ENCODE measurements at places on chromosomes 16 and 17.

DNA sequence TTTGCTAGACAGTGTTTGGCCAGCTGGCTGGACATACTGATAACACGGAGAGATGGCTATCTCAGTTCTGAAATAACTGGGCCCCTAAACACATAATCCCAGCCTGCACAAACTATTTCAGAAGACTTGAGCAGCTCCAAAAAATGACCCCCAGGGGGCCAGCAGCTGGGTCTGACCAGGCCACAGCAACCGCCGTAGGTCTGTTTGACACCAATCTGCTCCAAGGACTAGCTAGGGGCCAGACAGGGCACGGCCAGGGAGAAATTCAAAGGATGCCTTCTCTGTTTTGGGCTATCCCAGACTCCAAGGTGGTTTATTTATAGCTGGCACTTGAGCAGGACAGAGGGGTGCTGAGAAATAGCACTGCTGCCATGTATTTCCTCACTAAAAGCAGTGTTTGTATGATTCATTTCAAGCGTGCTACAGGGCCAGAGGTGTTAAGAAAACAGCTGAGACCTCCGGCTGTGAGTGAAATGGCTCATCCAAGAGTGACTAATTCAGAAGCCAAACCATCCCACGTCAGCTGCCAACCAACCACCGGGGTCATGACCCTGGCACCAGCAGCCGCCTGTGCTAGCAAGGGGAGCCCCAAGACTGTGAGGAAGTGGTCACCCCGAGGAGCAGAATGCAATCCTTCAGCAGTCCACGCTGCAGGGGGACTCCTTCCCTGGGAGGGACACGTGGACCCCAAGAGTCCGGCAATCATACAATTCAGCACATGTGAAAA is 5.7 kb downstream of the GGA2 start:
- peak; percentile 85 for DNase-seq

- peak; percentile 28 for DNase-seq
Measured at GRCh38 chr16:49441366-49441780, 67.8 kb downstream of the C16orf78 start.

- no peak for DNase-seq
Measured at GRCh38 chr17:73754886-73755400, 110.7 kb upstream of the SDK2 start.

DNA sequence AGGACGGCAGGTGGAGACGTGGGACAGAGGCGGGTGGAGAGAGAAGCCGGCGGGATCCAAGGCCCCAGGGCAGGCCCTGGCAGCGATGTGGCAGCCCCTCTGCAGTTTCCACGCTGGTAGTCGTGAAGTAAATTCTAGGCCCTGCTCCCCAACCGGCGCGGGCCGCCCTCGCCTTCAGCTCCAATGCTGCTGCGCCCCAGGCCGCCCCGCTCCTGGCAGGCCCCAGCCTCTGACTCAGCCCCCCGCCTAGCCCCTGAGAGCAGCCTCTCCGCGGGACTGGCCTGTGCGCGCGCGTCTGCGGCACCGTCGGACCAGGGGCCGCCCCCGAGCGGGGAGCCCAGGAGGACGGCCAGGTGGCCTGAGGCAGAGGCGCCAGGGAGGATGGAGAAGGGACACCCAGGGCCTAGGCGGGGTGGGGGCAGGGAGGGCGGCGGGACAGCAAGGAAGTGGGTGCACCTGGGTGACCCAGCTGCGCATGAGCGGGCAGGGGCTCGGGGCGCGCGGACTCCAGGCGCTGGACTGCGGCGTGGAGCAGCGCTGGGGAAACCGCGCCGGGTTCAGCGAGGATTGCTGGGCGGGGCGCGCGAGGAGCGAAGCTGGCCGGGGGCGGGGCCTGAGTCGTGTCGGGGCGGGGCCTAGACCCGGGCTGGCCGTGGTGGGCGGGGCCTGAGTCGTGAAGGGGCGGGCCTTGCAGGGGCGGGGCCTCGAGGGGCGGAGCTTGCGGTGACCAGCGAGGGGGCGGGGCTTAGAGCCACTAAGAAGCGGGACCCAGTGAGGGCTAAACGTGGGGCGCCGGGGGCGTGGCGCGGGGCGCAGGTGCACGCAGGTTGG is 29.6 kb downstream of the ZNF778 start:
- DNase-seq, result peak; percentile 87

GRCh38 chr17:269616-270514 is 82.7 kb downstream of the RPH3AL start:
- no peak for DNase-seq

DNA sequence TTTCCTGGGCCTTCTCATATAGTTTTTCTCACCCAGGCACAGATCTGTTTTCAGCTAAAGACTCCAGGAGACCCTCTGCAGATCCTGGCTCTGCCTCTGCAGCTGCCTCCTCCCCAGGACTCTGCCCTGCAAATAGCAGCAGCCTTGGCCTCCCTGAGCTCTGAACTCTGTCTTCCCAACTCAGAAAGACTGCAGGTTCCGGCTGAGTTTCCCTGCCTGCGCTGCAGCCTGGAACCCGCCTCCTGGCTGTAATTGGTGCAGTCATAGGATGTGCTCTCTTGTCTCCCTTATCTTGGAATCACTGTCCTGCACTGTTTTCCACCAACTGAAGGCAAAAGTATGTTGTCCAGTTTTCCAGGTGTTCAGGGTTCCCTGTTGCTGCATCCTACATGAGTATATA is 14.3 kb upstream of the DNASE1 start:
- DNase-seq, result no peak

- no peak for DNase-seq
Measured at GRCh38 chr17:3773511-3773910, 27.5 kb downstream of the ITGAE start.

DNA sequence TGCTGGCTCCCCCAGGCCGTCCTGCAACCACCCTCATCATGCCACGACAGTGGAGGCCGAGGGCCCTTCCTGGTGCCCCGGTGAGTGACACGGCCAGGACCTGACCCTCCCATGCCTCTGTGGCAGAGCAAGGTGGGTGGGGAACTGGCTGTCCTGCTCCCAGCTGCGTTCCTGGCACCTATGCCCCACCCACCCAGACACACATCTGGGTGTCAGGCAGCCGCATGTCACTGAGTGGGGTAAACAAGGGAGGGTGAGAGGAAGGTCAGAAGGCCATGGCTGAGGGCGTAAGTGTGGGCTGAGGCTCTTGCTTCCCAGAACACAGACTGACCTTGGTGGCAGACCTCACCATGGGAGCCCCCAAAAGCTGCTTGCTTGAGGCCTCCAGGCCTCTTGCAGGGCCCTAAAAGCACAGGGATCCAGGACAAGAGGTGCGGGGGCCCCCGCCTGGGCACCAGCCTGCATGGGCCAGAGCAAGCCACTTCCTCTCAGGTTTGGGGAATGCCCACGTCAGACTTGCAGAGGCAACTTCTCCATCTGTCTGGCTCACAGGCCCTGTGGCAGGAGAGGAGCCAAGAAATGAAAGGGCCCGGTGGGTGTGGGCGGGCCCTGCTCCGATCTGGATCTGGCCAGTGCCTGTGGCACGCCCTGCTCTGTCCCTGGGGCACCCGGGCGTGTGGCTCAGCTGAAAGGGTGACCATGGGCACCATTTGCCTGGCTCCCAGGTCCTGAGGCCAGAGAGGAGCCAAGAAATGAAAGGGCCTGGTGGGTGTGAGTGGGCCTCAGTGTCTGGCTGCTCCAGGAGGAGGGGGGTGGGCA is 3.9 kb upstream of the CCDC57 start:
- DNase-seq, result no peak

GRCh38 chr17:55162556-55162946 is 102.2 kb upstream of the HLF start:
- DNase-seq, result no peak

DNA sequence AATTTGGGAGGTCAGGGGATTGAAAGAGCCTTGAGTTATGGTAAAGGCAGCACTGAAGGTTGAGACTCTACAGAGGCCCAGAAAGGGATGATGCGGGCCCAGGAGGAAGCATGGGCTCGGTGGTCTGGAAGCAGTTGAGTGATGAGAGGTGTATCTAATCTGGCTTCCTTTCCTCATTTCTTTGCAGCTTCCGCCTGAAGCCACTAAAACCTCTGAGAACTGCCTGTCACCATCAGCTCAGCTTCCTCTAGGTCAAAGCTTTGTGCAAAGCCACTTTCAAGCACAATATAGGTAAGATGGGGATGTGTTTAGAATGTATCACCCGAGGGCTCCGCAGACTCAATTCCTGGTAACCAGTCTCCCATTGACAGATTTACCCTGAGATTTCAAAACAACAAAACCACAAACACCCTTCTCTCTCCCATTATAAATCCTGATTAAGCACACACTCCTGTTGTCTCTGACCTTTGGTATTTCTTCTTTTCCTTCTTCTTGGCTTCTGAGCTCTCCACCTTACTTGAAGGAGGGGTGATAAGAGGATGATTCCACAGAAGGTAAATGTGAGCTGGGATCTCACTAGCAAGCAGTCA is 21.2 kb downstream of the USP43 start:
- DNase-seq, result no peak

- DNase-seq, result no peak
Measured at GRCh38 chr16:50735629-50736122, 6.2 kb upstream of the CYLD start.

DNA sequence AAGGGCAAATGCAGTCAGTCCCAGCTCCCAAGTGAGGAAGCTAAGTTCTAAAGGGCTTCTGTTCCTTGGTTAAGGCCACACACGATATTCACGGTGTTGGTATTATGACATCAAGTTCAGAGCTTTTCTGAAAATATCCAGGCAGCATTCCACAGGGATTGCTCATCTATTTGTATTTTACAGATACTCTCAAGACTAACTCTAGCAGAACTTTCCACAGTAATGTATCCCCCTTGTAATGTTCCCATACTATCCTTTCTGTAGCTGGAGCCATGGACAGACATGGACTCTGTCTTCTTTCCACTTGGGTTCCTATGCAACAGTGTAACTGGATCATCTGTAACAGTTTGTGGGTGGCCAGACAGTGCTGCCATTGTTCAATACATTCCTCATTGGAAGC is 13.5 kb downstream of the SDR42E1 start:
- no peak for DNase-seq

- no peak for DNase-seq
Measured at GRCh38 chr16:30896261-30896888, at the start of gene CTF1. Gene CTF1 (plus strand): TSS chr16:30896614. CDS start chr16:30896644, 30 bp downstream.

DNA sequence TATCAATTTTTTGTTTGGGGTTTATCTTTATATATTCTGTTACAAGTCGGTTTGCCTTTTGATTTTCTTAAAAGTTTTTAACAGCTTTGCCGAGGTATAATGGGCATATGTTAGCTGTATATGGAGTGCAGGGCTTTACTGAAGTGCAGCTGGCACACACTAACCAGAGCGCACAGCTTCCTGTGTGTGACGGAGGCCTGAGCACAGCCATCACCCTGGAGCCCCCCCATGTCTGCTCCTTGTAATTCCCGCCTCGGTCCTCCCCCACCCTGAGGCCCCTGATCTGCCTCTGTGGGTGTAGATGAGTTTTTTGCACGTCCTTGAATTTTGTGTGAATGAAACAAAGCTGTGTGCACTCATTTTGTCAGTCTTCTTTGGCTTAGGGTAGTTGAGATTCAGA is 60.1 kb upstream of the ZNF750 start:
- no peak for DNase-seq

- no peak for DNase-seq
Measured at GRCh38 chr17:7850701-7851437, 4.0 kb upstream of the TMEM88 start.

GRCh38 chr16:70758786-70759185 is 42.2 kb downstream of the VAC14 start:
- DNase-seq, result no peak

GRCh38 chr17:29586676-29587469 is 2.6 kb downstream of the GIT1 start:
- DNase-seq, result no peak

DNA sequence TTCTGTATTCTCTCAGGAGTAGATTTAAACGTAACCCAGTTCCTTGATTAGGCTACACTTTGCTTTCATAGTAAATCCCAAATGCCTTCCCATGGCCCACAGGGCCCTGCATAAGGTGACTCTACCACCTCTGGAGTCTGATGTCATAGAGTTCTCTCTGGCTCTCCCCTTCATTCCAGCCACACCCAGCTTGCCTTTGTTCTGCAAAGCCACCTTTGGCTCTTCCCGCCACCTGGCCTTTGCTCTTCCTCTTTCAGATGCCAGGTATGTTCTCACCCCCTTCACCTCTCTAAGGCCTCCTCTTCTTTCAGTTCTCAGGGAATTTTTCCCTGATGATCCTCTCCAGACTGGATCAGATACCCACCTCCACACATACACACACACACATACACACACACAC is 141.3 kb upstream of the HSBP1 start:
- no peak for DNase-seq

- DNase-seq, result no peak
Measured at GRCh38 chr17:20966870-20967269, 75.9 kb downstream of the USP22 start.

- no peak for DNase-seq
Measured at GRCh38 chr16:15461376-15461775, 27.0 kb downstream of the BMERB1 start.

- no peak for DNase-seq
Measured at GRCh38 chr16:6835941-6836340, 496.7 kb upstream of the RBFOX1 start.

DNA sequence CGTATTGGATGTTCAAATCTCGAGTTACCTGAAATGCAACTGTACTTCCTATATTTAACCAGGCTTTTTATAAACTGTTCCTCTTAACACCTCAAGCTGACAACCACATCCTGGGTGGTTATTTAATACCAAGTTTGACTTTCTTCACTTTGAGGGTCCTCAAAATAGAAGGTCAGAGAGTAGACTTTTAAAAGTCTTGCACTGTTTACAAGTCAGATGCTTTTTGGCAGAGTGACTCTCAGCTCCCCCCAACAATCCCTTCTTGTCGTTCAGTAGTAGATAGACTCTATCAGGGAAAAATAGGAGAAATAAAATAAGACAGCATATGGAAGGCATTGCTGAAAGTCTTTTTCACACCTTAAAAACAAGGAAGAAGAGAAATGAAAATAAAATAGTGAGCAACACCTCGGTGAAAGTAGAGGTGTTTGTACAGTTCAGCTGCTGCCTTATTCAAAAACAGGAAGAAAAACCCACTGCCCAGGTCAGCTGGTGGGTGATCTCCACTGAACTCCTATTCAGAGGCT is 650.4 kb downstream of the WWOX start:
- no peak for DNase-seq

DNA sequence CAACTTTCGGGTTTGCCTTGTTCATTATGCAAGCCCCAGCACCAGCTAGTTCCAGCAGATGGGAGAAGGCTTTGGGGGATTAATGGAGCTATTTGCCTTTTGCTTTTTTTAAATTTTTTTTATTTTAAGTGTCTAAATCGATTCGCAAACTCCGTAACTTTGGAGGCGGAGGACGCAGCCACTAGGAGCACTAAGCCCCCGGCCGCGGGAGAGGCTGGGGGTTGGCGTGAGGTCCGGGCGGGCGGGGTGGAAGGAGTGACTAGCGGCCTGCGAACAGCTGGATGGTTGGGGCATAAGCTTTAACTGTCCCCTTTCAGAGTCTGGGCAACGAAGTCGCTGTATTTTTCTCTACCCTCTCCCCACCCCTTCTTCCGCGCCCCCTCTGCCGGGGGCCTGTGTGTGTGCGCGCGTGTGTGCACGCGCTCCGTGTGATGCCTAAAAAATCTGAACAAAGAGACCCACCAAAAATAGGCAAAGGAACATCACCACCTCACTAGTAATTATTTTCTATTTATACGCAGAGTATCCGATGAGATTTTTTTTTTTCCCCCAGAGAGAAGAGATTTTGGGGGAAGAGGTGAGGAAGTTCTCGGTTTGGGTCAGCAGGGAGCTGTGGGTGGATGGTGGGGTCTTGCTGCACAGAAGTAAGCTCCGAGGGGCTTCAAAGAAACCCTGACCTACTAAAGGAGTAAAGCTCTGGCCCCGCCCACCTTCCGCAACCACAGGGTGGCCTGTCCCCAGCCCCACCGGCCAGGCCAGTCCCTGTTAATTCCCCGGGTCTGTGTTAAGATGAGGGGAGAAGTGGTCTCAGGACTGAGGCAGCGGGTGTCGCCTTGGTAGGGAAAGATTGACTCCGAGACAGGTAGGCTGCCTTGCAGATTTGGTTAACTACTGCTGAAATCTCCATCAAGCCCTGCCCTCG is 2.3 kb downstream of the SHISA9 start:
- no peak for DNase-seq

All from stimulated activated CD8-positive, alpha-beta memory T cell treated with anti-CD3 and anti-CD28 coated beads, Interleukin-15, amount 100 ng/mL, for 48 hours (primary cell).